ENCODE measurements at places on chromosomes 13 and 19.
A peak's percentile ranks its signal among the peaks of the same experiment; 100 is the strongest.

DNA sequence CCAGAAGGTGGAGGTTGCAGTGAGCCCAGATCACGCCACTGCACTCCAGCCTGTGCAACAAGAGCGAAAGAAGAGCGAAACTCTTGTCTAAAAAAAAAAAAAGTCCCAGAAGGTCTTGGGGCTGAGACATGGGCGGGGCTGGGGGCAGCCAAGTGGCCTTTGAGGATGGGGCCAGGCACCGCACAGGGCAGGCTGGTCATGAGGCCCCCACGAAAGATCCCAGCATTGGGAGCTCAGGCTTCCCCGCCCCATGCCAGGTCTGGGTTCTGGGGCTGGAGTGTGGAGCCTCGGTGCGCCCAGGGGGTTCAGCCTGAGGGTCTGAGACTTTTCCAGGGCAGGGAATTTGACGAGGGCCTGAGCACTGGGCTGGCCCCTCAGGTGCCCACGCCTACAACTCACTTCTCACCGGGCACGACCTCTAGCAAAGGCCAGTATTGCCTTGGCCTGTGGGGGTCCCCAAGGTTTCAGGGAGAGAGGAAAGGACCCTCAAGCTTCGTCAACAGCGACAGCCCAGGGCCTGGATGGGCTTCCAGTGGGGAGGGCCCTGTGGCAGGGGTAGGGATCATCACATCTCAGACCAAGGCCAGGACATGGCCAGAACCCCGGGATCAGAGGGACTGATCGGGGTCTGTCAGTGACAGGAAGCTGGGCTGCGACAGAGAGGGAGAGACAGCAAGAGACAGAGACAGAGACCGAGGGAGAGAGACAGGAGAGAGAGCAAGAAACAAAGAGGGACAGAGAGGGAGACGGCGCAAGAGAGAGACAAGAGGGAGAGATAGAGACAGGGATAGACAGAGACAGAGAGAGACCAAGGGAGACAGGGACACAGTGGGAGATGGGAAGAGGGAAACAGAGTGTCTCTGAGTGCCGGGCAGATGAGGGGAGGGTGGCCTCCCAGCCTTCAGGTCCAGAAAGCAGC lies 7.5 kb upstream of the MEX3D start:
- no peak for DNase-seq

DNA sequence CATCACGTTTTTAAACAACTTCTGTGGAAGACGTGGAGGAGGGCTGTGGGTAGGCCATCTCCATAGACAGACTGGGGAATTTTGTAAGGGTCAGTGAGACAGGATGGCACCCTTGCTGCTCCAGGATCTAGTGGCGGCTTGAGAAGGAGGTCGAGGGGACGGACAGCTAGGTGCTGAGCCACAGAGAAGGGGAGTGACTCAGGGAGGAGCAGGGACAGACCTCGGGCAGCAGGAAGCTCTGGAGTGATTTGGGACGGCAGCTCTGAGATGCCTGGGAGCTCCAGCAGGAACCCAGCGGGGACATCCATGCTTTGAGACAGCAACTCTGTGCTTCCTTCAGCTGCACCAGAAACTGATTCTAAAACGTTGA lies 169.1 kb upstream of the SOX1 start:
- DNase-seq: no peak

GRCh38 chr19:57334191-57334590 lies 13.9 kb downstream of the ZNF543 start:
- no peak for DNase-seq

- no peak for DNase-seq
Observed at GRCh38 chr19:13430790-13431582, 75.3 kb downstream of the CACNA1A start.

- DNase-seq: no peak
Observed at GRCh38 chr19:51807925-51808324, 13.0 kb downstream of the FPR3 start.

DNA sequence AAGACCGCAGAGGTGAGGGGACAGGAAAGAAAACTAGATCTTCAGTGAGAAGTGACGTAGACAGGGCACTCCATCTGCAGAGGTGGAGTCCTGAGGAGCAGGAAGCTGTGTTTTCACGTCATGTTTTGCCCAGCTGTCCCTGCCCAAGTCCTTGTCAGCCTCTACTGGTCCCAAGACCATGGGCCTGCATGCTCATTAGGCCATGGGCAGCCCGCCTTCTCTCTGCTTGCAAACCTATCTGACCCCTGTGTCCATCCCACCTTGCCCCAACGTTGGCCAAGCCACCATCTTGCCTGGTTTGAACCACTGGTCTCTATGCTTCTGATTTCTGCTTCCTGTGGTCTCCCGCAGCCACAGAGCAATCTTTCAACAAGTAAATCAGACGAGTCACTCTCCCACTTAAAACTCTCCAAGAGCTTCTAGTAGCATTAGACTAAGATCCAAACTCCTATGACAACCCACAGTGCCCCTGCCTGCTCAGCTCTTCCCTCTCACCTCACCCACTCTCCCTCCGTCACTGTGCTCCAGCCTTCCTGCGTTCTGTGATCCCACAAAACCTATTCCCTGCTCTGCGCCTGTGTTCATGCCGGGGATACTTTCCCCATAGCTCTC lies 18.6 kb upstream of the CCNE1 start:
- DNase-seq: no peak

- no peak for DNase-seq
Observed at GRCh38 chr13:42173789-42174343, 98.1 kb upstream of the AKAP11 start.

DNA sequence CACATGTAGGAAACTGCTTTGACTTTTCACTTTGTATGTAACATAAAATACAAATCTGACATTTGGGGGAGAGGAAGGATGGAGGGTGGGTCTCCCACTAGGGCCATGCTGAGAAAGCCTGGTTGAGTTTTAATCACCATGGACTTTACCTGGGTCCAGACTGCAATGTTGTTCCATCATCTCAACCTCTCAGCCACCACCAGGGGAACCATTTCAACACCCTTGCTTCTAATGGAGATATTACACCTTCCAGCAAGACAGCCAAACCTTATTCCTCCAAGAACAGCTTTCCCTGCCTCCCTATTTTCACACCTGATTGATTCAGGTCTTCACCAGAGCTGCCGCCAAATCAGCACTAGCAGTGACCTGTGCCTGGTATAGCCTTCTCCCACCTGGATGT lies 56.0 kb downstream of the ZAR1L start:
- no peak for DNase-seq

DNA sequence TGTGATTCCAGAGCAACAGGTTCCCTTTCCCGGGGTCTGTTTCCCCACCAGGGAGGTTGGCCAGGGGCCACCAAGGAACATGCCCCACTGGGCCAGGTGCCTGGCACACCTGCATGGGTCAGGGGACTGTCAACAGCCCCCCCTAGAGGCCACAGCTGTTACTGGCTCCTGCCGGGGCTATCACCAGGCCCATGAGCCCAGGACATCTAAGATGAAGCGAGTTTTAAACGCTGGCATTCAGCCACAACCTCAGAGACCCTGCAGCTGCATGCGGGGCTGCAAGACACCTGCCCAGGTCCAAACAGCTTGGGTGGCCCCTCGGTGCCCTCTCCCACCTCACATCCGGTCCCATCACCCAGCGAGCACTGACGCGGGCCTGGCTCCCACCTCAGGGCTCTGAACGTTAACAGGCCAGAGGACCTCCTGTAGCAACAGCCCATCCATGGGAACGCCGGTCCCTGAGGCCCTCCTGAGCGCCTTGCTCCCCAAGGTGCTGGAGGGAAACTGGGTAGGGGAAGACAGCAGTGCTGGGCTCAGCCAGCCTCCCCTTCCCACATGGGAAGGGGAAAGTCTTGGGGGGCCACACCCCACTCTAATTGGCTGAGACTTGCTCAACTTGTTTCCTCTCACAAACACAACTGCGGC lies 12.0 kb downstream of the KHSRP start:
- peak; percentile 52 for DNase-seq

- DNase-seq: peak; percentile 3
Observed at GRCh38 chr19:1396019-1396767, 5.1 kb downstream of the GAMT start.

DNA sequence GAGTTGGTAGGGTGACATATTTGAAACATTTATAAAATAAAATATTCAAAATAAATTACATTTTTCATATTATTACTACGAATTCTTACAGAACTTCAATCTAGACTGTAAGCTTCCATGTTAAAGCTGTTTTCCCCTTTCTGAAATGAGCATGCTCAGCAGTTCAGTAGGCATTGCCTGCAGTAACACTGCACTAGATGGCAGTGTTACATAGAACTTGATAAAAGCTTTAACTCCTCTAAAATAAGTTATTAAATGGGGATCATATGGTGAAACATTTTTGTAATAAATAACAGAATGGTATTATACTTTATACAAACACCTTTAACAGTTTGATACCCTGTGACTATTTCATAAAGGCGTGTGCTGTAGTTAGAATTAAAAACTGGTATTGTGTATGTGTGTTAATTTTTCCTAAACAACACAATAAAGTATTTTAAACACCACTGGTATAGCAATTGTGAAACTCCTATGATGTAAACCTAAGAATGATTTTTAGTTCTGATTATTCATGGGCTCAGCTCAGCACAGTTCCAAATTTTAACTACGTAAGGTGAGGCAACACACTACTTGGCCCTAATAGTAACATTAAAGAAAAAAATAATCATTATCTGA lies 11.6 kb upstream of the GPR18 start:
- no peak for DNase-seq

GRCh38 chr13:25702386-25702785 lies 330.6 kb downstream of the ATP8A2 start:
- no peak for DNase-seq

DNA sequence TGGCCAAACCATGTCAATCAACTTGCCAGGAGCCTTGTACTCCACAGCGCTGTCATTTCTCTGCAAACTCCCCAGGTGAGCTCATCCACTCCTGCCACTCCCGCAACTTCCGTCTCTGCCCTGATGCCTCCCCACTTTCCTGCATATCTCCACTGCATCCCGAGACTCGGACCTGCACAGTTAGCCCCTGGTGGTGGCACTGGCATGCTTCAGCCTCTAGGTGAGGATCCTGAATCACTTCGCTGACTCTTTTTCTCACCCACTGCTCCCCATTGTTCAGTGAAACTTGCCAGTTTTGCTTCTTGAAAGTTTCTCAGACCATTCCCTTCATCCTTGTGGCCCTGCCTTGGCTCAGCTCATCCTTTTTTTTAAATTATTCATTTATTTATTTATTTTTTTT lies 3.4 kb upstream of the CTU1 start:
- DNase-seq: no peak

- DNase-seq: no peak
Observed at GRCh38 chr19:1090731-1091543, 4.2 kb downstream of the POLR2E start.

- no peak for DNase-seq
Observed at GRCh38 chr19:46716672-46717033, 261 bp downstream of the PRKD2 start.

- no peak for DNase-seq
Observed at GRCh38 chr19:10363789-10364281, 16.5 kb downstream of the TYK2 start.

- no peak for DNase-seq
Observed at GRCh38 chr19:58326501-58326913, 287 bp upstream of the ZSCAN22 start.

DNA sequence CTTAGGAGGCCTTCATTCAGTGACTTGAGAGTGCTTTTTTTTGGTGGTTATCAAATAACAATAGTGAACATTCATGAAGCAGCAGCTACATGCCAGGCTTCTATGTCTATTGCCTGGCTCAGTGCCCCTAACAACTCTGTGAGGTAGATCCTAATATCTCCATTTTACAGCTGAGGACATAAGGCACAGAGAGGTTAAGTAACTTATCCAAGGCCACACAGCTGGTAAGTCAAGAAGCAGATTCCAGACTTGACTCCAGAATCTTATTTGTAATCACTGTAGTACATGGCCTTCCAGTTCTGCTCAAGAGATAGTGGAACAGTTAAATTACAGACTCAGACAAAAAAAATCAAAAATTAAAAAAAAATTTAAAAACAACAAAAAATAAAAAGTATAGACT lies 26.8 kb downstream of the CKM start:
- no peak for DNase-seq

DNA sequence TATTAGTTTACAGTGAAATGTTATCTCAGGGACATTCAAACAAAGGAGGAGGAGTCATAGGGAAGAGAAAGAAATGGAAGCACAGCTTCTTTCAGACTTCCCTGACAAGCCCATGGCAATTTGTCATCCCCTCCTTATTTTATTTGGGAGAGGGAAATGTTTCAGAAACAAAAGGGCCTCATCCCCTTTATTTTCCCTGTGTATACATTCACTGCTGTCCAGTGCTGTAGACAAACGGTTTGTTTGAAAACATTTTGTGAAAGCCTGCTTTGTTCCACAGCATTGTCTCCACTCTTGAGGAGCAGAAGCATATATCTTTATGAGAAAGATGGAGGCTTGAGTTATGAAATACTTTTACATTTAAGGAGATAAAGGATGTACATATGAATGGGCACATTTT lies 12.3 kb downstream of the ZNF460 start:
- no peak for DNase-seq

DNA sequence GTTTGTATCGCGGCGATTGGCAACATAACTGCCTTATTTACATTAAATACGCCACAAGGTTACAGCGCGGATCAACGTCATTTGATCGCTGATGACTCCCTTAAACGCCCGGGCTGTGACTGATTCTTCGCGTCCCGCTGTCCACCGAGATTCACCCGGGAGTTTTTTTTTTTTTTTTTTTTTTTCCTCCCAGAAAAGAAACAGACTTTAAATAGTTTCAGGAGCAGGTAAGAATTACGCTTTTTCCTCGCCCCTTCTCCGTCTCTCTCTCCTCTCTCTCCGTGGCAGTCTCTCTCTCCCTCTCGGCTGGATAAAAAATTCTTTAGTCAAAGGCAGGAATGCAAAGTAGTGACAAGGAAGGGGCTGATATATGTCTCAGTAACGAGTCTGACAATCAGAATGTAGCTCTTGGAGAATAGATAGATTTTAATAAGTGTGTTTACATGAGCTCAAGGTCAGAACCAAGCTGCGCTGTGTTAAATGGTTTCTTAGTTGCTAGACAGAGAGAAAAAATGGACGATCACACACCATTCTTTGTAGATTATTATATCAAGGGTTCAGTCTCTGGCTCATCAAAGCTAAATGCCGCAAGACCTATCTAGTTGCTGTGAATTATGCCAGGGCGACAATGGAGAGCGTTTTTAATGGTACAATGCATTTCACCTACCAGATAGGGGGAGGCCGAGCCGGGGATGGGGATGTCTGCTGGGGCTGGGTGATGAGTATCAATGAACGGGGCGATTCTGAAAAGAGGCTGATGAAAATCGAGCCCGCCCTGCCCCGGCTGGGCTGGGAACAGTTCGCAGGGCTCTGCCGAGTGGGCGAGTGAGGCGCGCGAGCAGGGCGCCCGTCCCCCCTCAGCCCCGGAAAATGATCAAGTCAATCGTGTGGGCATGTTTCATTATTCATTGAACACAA lies 147.2 kb upstream of the ZNF536 start:
- DNase-seq: peak; percentile 84

GRCh38 chr13:39245688-39246087 lies 207.4 kb downstream of the NHLRC3 start:
- no peak for DNase-seq

GRCh38 chr13:113656003-113656588 lies 1.9 kb downstream of the ATP4B start:
- no peak for DNase-seq

GRCh38 chr13:35891507-35892441 lies 239.4 kb downstream of the DCLK1 start:
- DNase-seq: no peak

GRCh38 chr13:101449790-101450748 lies 2.4 kb upstream of the ITGBL1 start:
- DNase-seq: no peak

- DNase-seq: no peak
Observed at GRCh38 chr19:30074741-30075715, 133.0 kb downstream of the URI1 start.

- DNase-seq: peak; percentile 90
Observed at GRCh38 chr19:54464630-54465425, 1.2 kb upstream of the LENG9 start.

- DNase-seq: no peak
Observed at GRCh38 chr19:15684828-15685227, 11.9 kb downstream of the CYP4F12 start.
